Smooth muscle cell of bladder (primary cell): ENCODE measurements at places on chromosomes 2 and 18. TPM values are rescaled to one million over a fixed set of nuclear protein-coding genes. Genes with fewer than 3 reads are reported as not detected.

Gene METTL5
- total RNA-seq = 33.8 and 36.2 TPM in 2 replicates

Gene NTSR2
- under 0.01 TPM in 1 of 2 replicates, not detected in the other for total RNA-seq

Gene C2orf72
- under 0.01 and 0.83 TPM in 2 replicates for total RNA-seq

Gene CYRIA
- 2.8 and 3.7 TPM in 2 replicates for total RNA-seq

Gene PPP1R1C
- 1.00 TPM in 1 of 2 replicates, not detected in the other for total RNA-seq

Gene ZNF521
- 25.0 and 37.3 TPM in 2 replicates for total RNA-seq

Gene GAREM2
- 0.43 and 0.65 TPM in 2 replicates for total RNA-seq

Gene ZCCHC2
- 3.0 and 8.2 TPM in 2 replicates for total RNA-seq

Gene DYNAP
- total RNA-seq = not detected in 2 replicates

Gene CRYGC
- total RNA-seq = not detected in 2 replicates

Gene RGPD4
- under 0.01 TPM in 1 of 2 replicates, not detected in the other for total RNA-seq

Gene REG3G
- not detected in 2 replicates for total RNA-seq

Gene ABCG5
- not detected in 2 replicates for total RNA-seq

Gene LIMS1
- 42.1 and 51.6 TPM in 2 replicates for total RNA-seq

Gene DUSP19
- 3.4 and 3.8 TPM in 2 replicates for total RNA-seq

Gene TTR
- not detected in 2 replicates for total RNA-seq

Gene FSHR
- total RNA-seq = not detected in 2 replicates

Gene TNFRSF11A
- 0.09 and 0.14 TPM in 2 replicates for total RNA-seq

Gene IL36RN
- total RNA-seq = 0.09 TPM in 1 of 2 replicates, not detected in the other

Gene XIRP2
- total RNA-seq = not detected in 2 replicates

Gene UGT1A1
- not detected in 2 replicates for total RNA-seq
